MV-4-11 (cell line): ENCODE measurements at places on chromosomes 16 and 17.

GRCh38 chr17:7555320-7555948 lies 3.1 kb upstream of the TNFSF13 start:
- no peak for DNase-seq

DNA sequence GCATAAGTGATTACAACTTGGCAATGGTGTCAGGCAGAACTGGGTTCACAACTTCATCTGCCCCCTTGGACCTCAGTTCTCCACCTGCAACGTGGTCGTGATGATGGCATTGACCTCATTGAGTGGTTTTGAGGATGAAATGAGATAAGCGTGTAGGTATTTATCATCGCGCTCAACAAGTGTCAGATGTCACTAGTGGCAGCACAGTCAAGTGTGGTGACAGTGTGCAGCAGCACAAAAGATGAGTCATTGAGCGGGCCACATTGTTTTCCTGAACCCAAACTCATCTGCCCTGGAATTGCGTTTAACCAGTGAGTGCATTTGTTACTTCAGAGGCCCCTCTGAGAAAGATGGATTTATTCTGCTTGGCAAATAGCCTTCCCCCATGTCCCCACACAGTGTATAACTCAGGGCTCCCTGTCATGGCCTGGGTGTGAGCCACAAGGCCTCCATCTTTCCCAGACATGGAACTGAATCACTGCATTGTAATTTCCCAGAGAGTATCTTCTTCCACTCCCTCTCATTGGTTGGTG lies 20.9 kb downstream of the IRX3 start:
- peak; percentile 34 for DNase-seq

DNA sequence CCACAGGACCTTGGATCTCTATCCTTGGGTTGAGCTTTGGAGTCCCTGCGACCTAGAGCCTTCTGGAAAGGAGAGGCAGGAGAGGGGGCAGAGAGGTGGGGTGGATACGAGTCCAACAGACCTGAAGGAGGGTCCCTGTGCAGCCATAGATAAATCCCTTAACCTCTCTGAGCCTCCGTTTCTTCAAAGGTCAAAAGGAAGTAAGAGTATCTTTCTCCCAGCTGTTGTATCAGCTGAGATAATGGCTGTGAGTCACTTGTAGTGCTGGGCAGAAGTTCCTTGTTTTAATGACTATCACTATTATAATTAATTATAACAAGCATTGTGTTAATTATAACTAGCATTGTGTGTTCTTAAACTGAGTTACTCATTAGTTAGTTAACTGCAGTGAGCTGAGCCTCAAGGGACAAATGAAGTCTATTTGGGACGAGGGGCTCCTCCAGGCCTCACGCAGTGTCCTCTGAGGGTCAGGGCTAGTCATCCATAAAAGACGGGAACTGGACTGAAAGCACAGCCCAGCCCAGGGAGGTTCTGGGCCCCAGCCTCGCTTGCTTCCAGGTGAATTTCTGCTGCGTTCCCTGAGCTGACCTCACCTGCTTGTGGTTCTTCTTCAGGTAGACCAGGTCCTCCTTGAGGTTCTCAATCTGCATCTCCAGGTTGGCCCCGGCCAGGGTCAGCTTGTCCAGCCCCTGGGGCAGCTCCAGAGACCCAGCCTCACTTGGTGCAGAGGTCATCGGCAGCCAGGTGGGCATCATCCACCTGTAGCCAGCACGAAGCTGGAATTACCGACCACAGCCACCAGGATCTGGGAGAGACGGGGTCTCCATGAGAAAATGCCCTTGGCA lies 5.7 kb upstream of the KRT17 start:
- DNase-seq, result peak; percentile 25

DNA sequence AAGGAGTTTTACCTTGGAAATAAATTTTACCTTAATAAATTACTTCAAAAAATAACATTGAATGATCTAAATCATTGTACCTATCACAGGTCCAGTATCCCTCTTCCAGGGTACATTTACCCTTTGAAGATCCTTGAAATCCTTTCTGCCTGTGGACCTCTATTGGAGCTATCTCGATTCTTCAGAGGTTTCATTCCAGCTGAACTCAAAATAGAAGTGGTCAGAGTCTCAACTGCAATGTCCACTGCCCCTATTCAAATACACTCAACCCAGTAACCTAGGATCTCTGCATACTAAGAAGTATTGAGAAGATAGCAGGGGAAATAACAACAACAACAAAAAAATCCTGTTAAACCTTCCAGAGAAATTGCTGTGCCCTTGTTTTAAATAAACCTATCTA lies 9.3 kb downstream of the ABCA5 start:
- DNase-seq, result no peak

DNA sequence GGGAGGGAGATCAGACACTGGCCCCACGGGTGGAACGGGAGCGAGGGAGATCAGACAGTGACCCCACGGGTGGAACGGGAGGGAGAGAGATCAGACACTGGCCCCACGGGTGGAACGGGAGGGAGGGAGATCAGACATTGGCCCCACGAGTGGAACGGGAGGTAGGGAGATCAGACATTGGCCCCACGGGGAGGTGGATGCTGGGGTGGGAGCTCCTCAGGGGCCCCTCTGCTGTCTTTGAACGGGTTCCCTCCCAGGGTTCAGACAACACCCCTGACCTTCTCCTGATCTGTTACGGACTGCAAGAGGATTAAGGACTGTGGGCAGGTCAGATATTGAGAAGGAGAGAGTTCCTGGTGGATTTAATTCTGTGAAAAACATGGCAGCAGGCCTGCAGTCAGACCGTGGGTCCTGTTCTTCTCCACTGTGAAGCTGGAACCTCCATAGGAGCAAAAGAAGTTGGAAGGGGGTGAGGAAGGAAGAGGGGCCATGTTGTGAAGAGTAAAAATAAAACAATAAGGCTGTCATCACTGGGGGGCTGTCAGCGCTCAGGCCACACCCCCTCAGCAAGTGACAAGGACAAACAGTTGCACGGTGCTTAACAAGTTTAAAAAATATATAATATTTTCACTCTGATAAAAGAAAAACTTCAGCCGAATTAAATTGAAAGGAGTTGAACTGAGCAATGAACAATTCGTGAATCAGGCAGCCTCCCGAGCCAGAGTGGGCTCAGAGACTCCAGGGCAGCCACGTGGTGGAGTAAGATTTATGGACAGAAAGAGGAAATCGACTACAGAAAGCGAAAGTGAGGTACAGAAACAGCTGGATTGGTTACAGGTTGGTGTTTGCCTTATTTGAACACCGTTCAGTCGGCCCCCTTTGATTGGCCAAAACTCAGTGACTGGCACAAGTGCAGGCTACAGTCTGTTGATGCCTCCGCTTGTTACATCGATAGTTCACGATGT lies 348.7 kb upstream of the TNRC6C start:
- DNase-seq, result peak; percentile 68

- no peak for DNase-seq
Observed at GRCh38 chr17:13114601-13115031, 96.8 kb upstream of the ELAC2 start.

- DNase-seq, result no peak
Observed at GRCh38 chr16:87328846-87329245, 11.7 kb upstream of the C16orf95 start.
